ENCODE measurements at places on chromosomes 3 and 15.

GRCh38 chr3:149305376-149305775, 28.1 kb downstream of the TM4SF18 start:
- DNase-seq = no peak

GRCh38 chr3:16456784-16457415, 56.6 kb downstream of the RFTN1 start:
- no peak for DNase-seq

DNA sequence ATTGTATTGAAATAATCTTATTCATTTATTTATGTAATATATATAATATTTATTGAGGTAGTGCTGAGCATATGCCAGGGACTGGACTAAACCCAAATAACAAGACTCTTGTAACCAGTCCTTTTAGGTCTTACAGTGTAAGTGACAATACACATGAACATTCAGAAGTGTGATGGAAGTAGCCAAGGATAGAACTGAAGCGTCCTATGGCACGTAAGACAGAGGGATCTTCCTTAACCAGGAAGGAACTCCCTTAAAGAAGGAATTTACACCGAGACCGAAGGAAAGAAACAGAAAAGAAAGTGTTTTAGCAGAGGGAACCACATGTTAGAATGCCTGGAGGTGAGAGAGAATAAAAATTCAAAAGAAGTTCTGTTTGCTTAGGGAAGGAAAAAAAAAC, 23.6 kb upstream of the CLDN1 start:
- no peak for DNase-seq

- no peak for DNase-seq
Observed at GRCh38 chr3:50278880-50279224, at the start of gene LSMEM2. Gene LSMEM2 (plus strand): TSS chr3:50279087. CDS start chr3:50279114, 27 bp downstream.

DNA sequence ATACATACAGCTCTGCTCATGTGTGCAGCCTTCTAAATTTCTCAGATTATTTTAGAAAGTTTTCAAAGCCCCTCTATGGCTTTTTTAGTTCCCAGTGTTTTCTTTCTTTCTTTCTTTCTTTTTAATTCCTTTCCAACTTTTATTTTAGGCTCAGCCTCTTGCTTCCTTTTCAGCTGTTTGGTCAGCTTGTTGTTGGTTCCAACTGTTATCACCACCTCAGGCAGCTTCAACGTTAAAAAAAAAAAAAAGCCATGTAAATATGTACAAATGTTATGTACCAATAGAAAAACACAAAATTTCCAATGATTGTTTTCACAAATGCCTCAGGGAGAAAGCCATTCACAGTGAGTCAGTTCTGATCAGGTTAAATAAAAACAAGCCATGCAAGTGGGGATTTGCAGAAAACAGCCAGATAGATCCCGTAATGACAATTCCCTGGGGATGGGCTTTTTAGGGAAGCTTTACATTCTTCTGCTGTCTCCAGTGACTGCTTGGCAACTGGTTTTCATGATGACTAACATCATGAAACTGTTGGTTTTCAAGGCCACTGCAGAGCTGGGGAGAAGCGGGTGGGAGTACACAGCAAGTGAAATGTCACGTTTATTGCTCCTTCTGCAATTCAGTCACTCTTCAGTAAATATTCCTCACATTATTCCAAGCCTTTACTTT, 908.4 kb downstream of the EPHA3 start:
- no peak for DNase-seq

- no peak for DNase-seq
Observed at GRCh38 chr3:68306571-68306970, 625.8 kb downstream of the TAFA4 start.

DNA sequence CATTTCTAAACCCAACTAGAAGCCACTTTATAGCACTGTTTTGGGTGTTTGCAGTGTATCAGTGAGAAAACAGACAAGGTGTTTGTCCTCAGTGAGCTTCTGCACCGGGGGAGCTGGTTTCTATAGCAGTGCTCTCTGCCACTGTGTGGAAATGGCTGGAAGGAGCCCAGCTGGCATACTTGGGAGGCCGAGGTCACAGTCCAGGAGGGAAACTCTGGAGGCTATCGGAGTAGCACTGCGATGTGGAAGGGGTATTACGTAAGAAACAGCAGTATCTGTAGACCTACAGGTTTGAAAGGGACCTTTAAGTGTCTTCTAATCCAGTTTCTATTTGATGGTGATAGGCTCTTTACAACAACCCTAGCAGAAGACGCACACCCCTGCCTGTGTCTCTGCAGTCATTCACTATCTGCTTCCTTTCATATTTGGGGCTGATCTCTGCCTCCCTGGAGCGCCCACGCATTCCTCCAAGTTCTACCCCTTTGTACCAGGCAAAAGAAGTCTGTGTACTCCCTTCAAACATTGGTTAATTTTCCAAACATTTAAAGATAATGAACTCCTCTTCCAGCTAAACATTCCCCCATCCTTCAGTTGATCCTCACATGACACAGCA, 87.4 kb upstream of the ADAMTS17 start:
- DNase-seq = no peak

GRCh38 chr3:115912372-115912771, 289.1 kb downstream of the GAP43 start:
- DNase-seq = no peak

GRCh38 chr3:184248454-184249411, at the start of gene ALG3:
Gene ALG3 (minus strand): TSS chr3:184248962. CDS start chr3:184248940, 22 bp downstream.
- DNase-seq = peak; percentile 70
